ENCODE measurements at places on chromosomes 4 and X. TPM values are rescaled to one million over a fixed set of nuclear protein-coding genes. Genes with fewer than 3 reads are reported as not detected.

The COX7B2 gene
- not detected for total RNA-seq

The DSPP gene
- total RNA-seq = not detected

The SASH3 gene
- total RNA-seq = 11.6 TPM

The YIPF7 gene
- not detected for total RNA-seq

The RIPPLY1 gene
- not detected for total RNA-seq

The CAPN6 gene
- total RNA-seq = 0.14 TPM

The RAI2 gene
- 32.5 TPM for total RNA-seq

The USP51 gene
- 2.0 TPM for total RNA-seq

The STATH gene
- total RNA-seq = not detected

The GALNT7 gene
- 10.2 TPM for total RNA-seq

The HSD17B11 gene
- total RNA-seq = 36.1 TPM

The TAF7L gene
- total RNA-seq = not detected

The RBM46 gene
- total RNA-seq = not detected

The CTAG1A gene
- total RNA-seq = not detected

The RAB41 gene
- total RNA-seq = not detected

The GPR101 gene
- total RNA-seq = not detected

The NBDY gene
- 37.8 TPM for total RNA-seq

The MAGEA6 gene
- total RNA-seq = not detected

The MFAP3L gene
- total RNA-seq = 3.0 TPM

The HPRT1 gene
- total RNA-seq = 20.8 TPM

The CT45A9 gene
- not detected for total RNA-seq

The PGAM4 gene
- total RNA-seq = not detected

The ZNF595 gene
- total RNA-seq = 19.9 TPM

The SPANXA1 gene
- not detected for total RNA-seq

The TKTL2 gene
- total RNA-seq = not detected

The TMEM150C gene
- 9.7 TPM for total RNA-seq

The GLUD2 gene
- total RNA-seq = 2.0 TPM

The MND1 gene
- total RNA-seq = 1.9 TPM

The OPRPN gene
- not detected for total RNA-seq

The TCEANC gene
- total RNA-seq = 3.8 TPM

The PRSS12 gene
- 0.23 TPM for total RNA-seq

The LRP2BP gene
- 1.2 TPM for total RNA-seq

The MAGEC3 gene
- total RNA-seq = 0.29 TPM

The ANTXR2 gene
- total RNA-seq = 111 TPM

The CPXCR1 gene
- total RNA-seq = not detected

The RTL9 gene
- 0.28 TPM for total RNA-seq

The SLC2A9 gene
- 8.4 TPM for total RNA-seq

The PHOX2B gene
- total RNA-seq = not detected

The NLRP2B gene
- total RNA-seq = not detected

The MAGEE1 gene
- 3.1 TPM for total RNA-seq

The BST1 gene
- total RNA-seq = 19.3 TPM

The HTRA3 gene
- total RNA-seq = 104 TPM

The MAOB gene
- total RNA-seq = 41.5 TPM

The PRPS2 gene
- 15.2 TPM for total RNA-seq

The PCDH10 gene
- total RNA-seq = 2.3 TPM

The SATL1 gene
- not detected for total RNA-seq

The DCAF12L2 gene
- total RNA-seq = 1.1 TPM

The ATG4A gene
- total RNA-seq = 7.9 TPM

The GLRA2 gene
- total RNA-seq = not detected

The PAK3 gene
- total RNA-seq = 11.4 TPM

The PRICKLE3 gene
- 7.3 TPM for total RNA-seq

The TMEM35A gene
- 13.8 TPM for total RNA-seq

The P2RY10 gene
- not detected for total RNA-seq

The VCX gene
- total RNA-seq = not detected

The GAGE12C gene
- not detected for total RNA-seq

The MTMR8 gene
- total RNA-seq = 5.2 TPM
